CD4-positive, alpha-beta T cell treated with Interleukin-17A for 4 hours (primary cell): ENCODE measurements at places on chromosomes 1 and 21.

DNA sequence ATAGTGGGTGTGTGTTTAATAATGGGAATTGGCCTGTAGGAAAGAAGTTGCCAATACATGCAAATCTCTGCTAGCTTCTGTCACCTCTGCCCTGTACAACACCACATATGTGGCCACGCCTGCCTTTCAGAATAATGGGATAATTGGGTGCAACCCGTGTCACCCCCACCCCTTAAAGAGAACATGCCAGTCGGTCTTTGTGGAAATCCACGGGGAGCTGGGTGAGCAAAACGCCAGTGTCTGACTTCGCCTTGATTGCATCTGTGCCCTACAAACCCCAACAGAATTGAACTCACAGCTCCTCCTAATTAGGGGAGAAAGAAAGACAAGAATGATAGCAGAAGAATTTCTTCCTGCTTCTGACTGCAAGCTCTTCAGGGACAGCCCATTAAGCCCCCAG is 6.4 kb upstream of the PLXNA2 start:
- no peak for DNase-seq

- no peak for DNase-seq
Measured at GRCh38 chr1:187009320-187009719, 180.6 kb downstream of the PLA2G4A start.

DNA sequence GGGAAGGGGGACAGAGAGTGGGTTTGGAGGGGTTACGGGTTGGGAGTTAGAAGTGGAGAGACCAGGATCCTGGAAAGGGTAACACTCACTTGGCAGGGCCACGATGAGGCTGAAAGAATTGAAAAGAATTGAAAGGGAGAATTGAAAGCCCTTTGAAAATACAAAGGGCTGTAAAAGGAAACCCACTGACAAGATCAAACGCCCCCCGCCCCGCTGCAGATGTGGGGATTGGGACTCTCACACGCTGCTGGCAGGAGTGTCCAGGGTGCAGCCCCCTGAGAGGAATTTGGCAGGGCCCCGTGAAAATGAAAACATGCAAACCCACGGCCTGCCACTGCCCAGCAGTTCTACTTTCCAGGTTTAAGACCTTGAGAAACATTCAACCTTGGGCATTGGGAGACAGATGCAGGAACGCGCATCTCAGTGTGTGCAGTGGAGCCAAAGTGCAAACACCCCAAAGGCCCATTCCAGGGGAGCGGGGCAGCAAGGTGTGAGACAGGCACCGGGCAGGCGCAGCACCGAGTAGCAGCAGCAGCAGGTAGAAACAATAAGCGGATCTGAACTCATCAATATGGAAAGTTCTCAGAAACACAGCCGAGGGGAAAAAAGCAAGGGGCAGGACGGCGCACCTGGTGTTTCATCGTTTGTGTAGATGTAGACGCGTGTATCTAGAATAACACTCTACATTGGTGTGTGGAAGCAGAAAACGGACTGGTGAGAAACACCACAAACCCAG is 8.3 kb upstream of the TNFRSF1B start:
- no peak for DNase-seq

DNA sequence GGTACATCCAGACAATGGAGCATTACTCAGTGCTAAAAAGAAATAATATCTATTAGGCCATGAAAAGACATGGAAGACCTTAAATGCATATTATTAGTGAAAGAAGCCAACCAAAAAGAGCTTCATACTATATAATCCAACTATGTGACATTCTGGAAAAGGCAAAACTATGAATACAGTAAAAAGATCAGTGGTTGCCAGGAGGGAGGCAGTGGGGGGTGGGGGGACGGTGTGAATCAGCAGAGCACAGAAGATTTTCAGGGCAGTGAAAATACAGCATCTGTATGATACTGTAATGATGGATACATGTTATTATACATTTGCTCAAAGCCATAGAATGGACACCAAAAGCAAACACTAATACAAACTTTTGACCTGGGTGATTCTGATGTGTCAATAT is 339.4 kb upstream of the SNX7 start:
- DNase-seq = no peak

- DNase-seq = peak; percentile 14
Measured at GRCh38 chr1:21773585-21773984, 9.4 kb downstream of the USP48 start.

- DNase-seq = no peak
Measured at GRCh38 chr1:30758785-30759380, 1.3 kb upstream of the LAPTM5 start.

DNA sequence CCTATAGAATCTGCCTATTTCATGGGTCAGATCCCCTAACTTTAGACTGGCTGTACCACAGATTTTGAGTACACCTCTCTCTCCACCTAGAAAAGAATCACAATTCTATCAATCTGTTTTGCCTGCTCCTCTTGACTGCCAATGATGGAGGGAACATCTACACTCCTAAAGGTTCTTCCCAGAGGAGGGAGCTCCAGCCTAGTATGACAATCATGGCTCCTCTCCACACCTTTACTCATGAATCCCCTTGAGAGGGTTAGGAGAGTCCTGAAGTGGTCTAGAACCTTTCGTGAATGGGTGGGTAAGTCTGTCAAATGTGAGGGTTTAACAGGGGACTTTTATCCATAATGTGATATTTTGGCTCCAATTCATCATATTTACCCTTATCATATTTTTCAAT is 48.0 kb downstream of the DNAI4 start:
- DNase-seq = no peak

GRCh38 chr1:40758578-40759343 is 24.8 kb upstream of the KCNQ4 start:
- no peak for DNase-seq

- no peak for DNase-seq
Measured at GRCh38 chr1:57532299-57532698, 108.4 kb upstream of the DAB1 start.

- no peak for DNase-seq
Measured at GRCh38 chr1:176994931-176995596, 169.4 kb downstream of the ASTN1 start.

DNA sequence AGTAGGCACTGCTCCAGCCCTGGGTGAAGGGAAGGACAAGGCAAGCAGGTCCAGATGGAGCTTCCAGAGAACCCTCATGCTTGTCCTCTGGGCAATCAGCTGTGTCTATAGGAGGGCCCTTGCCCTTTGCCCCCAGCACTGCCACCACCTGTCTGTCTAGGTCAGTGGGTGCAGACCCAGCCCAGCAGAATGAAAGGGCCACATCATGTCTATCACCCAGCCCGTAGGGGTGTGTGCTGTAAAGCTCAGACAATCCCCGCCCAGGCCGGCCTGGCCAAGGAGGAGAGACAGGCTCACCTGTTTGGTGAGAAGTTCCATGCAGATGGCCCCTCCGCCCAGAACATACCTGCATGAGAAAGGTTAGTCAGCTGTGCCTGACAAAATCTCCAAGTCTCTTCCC is 7.0 kb downstream of the UBE2Q1 start:
- DNase-seq = no peak

DNA sequence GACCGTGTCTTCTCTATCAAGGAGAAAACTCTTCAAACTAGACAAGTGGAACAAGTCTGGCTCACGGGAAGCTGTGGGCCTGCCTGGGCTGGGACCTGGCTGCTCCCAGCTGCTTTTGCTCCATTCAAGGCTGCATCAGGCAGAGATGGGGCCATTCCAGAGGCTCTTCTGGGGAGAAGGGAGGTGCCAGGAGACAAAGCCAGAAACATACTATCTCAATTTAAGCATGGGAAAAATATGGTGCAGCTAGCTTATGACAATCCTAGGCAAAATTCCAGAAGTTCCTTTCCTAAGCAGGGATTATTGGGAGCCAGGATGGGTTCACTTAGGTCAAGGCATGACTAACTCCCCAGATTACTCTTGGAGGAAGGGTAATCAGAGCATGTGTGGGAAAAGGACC is 90.8 kb upstream of the SLC2A1 start:
- no peak for DNase-seq

- DNase-seq = no peak
Measured at GRCh38 chr1:194684636-194685035, 1498.2 kb upstream of the B3GALT2 start.

GRCh38 chr1:54995013-54995760 is 3.5 kb upstream of the BSND start:
- DNase-seq = no peak

- DNase-seq = no peak
Measured at GRCh38 chr1:119573886-119574285, 66.9 kb downstream of the HSD3B1 start.

GRCh38 chr1:26723013-26723991 is 27.5 kb downstream of the ARID1A start:
- DNase-seq = peak; percentile 63

DNA sequence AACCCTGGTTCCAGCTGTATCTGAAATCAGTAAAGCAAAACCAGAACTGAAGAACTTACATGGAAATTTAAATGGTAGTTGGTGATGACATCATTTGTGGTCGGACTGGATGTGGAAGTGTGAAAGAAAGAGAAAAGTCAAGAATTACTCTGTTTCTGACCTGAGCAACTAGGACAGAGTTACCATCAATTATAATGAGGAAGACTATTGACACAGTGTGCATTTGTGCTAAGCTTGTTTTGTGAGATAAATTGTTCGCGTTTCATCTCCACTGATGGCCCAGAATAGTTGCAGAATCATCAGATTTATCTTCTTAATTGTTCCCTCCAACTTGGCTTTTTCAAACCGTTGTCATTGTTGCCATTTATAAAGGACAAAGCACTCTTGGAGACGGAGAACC is 410.6 kb upstream of the DEPDC1 start:
- no peak for DNase-seq

DNA sequence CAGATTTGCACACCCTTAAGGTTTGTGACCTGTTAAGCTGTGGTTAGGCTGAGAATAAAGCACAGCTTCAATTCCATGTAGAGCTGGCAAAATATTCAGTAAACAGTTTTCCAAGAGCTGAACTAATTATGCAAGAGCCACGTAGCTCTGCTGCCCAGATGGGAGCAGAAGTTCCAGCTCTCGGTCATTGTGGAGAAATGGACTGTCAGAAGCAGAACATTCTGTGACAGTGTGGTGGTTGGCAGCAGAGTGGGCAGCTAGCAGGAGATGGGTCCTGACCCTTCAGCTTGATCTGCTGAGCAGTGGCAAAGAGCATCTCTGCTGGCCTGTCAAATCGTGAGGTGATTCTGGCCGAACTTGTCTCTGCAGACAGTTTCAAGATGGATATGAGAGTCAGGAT is 23.2 kb downstream of the RHOU start:
- DNase-seq = no peak

DNA sequence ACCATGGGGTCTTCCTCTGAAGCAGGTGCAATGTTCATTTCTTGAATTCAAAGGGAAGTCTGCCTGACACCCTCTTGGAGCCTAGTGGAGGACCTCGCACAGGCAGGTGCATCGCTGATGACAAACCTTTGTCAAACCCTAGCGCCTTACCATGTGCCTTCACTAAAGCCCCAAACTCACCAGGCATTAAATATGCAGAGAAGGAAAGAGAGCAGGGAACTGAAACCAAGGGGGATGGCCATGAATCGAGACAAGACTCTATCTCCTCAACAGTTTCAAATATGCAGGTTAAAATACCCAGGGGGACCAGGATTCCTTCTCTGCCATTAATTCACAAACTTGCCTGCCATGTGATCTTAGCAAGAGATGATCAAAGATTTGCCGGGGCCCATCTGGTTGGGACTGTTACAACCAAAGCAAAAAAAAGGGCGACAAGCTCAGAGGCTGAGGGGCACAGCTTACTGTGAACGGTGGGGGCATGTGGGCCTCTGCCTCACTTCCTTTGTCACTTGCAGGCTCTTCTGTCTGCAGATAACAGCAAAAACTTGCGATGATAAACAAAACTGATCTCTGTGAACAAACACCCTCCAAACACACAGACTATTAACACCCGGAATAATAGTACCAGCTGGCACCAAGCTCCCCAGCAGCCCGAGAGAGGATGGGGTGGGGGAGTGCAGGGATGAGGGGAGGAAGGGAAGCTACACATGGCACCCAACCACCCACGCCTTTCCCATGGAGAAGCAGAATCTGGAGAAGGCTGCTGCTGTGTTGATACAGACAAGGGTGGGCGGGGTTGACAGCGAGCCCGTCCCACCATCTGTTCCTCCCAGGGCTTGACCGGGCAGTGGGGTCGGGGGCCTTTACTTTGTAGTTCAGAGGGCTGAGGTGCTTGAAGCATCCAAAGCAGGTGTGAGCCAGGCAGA is 33.9 kb downstream of the TMEM63A start:
- DNase-seq = peak; percentile 53

GRCh38 chr1:200198236-200198635 is 170.7 kb downstream of the NR5A2 start:
- no peak for DNase-seq

DNA sequence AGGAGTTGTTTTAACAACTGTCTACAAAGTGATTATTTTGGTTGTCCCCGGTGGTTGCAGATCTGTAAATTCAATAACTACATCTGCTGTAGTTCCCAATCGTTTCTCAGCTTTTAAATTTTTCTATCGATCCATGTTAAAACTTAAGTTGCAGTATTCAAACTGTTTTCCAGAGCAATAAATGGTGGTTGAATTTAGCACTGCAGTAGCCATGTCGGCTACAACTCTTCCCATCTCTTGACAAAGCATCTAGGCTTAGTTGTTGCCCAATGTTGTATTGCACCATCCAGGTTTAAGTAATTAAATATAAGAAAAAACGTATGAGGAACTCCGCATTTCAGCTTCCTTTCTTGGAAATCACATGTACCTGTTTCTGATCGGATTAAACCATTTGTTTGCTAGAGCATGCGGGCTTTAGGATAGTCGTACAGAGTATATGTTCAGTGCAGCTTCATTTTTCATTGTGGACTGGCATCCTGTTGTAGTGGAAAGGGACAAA is 996 bp downstream of the CNIH4 start:
- DNase-seq = no peak

- DNase-seq = no peak
Measured at GRCh38 chr1:93167006-93167405, 13.2 kb downstream of the TMED5 start.

DNA sequence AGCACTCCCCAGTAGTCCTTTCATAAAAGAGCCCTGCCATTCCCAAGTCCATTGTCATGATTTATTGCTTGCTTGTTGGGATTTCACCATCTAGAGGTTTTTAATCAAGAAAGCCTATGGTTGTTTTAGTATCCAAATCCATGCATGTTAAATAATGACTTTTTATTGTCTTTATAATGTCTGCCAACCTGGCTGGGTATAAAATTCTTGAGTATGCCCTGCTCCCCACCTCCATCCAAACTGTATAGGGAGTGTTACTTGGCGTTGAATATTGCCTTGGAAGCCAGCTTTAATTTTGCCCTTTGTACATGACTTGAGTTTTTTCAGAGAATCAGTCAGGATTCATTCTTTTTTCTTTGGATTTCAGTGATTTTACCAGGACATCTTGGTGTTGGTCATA is 44.2 kb downstream of the DISC1 start:
- no peak for DNase-seq

- peak; percentile 65 for DNase-seq
Measured at GRCh38 chr1:204746838-204747442, 61.4 kb upstream of the LRRN2 start.

DNA sequence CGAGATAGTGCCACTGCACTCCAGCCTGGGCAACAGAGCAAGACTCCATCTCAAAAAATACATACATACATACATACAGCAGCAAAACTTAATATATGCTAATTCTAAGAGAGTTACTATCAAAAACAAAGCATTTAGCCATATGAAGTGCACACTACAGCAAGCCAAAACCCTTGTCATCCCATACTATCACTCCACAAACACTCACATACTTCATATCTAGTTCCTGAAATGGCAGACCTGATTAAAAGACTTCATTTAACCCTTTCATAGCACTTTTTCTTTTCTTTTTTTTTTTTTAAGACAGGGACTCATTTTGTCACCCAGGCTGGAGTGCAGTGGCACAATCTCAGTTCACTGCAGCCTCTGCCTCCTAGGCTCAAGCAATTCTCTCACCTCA is 65.6 kb downstream of the COP1 start:
- no peak for DNase-seq
